Type B pancreatic cell (in vitro differentiated cells): ENCODE measurements at places on chromosomes 16 and 17. TPM values are rescaled to one million over a fixed set of nuclear protein-coding genes. Genes with fewer than 3 reads are reported as not detected.

The SULT1A3 gene
- total RNA-seq, result 27.7 and 33.0 TPM in 2 replicates

The CLEC18C gene
- 1.1 TPM in 1 of 2 replicates, not detected in the other for total RNA-seq

The SOCS1 gene
- total RNA-seq, result 14.5 and 28.6 TPM in 2 replicates

The HBA1 gene
- total RNA-seq, result not detected in 2 replicates

The CDRT15L2 gene
- not detected in 2 replicates for total RNA-seq

The ZNF385C gene
- total RNA-seq, result 1.7 and 3.3 TPM in 2 replicates

The VPS9D1 gene
- 16.4 and 17.3 TPM in 2 replicates for total RNA-seq

The CCL8 gene
- total RNA-seq, result not detected in 2 replicates

The SIAH1 gene
- 23.3 and 26.8 TPM in 2 replicates for total RNA-seq

The CA10 gene
- total RNA-seq, result 0.90 and 2.2 TPM in 2 replicates

The SLC6A2 gene
- total RNA-seq, result 5.7 and 12.7 TPM in 2 replicates

The HAGH gene
- total RNA-seq, result 32.0 and 36.7 TPM in 2 replicates

The RND2 gene
- total RNA-seq, result 3.3 and 7.1 TPM in 2 replicates

The RASD1 gene
- 6.4 and 9.2 TPM in 2 replicates for total RNA-seq

The NHLRC4 gene
- 0.52 and 1.4 TPM in 2 replicates for total RNA-seq

The MSL1 gene
- total RNA-seq, result 86.3 and 128 TPM in 2 replicates

The NBR1 gene
- 60.8 and 65.9 TPM in 2 replicates for total RNA-seq

The NQO1 gene
- total RNA-seq, result 112 and 159 TPM in 2 replicates

The ZNF205 gene
- 15.0 and 18.2 TPM in 2 replicates for total RNA-seq

The CCL14 gene
- not detected in 2 replicates for total RNA-seq

The MAPT gene
- 3.5 and 4.5 TPM in 2 replicates for total RNA-seq

The PLD6 gene
- 0.43 and 1.5 TPM in 2 replicates for total RNA-seq

The CLEC10A gene
- total RNA-seq, result not detected in 2 replicates

The SPATA22 gene
- not detected in 2 replicates for total RNA-seq

The NPIPB6 gene
- 2.0 and 2.2 TPM in 2 replicates for total RNA-seq

The CCL3 gene
- total RNA-seq, result not detected in 2 replicates

The CA5A gene
- total RNA-seq, result 0.70 TPM in 1 of 2 replicates, not detected in the other

The LRRC59 gene
- total RNA-seq, result 75.3 and 104 TPM in 2 replicates

The PDILT gene
- total RNA-seq, result not detected in 2 replicates

The EPN3 gene
- total RNA-seq, result 41.7 and 72.1 TPM in 2 replicates

The ATP2C2 gene
- 12.2 and 19.3 TPM in 2 replicates for total RNA-seq

The HID1 gene
- total RNA-seq, result 36.6 and 106 TPM in 2 replicates

The CCL5 gene
- 1.1 TPM in 1 of 2 replicates, not detected in the other for total RNA-seq

The NXPH3 gene
- 0.45 and 0.46 TPM in 2 replicates for total RNA-seq

The MT1G gene
- total RNA-seq, result 2.8 and 4.8 TPM in 2 replicates

The CCL1 gene
- not detected in 2 replicates for total RNA-seq

The KRT33A gene
- 0.24 and 1.9 TPM in 2 replicates for total RNA-seq

The NOG gene
- total RNA-seq, result 1.7 and 13.7 TPM in 2 replicates

The ASPSCR1 gene
- 31.5 and 35.6 TPM in 2 replicates for total RNA-seq

The EPX gene
- total RNA-seq, result not detected in 2 replicates

The GJD3 gene
- 0.36 and 0.43 TPM in 2 replicates for total RNA-seq

The SMYD4 gene
- total RNA-seq, result 18.0 and 22.5 TPM in 2 replicates

The ADAD2 gene
- not detected in 2 replicates for total RNA-seq

The TMEM170A gene
- total RNA-seq, result 37.9 and 46.4 TPM in 2 replicates
